ENCODE measurements at places on chromosomes 2 and 18.

- no peak for DNase-seq
These were observed 168.9 kb downstream of the ANTXR1 start for GRCh38 chr2:69181806-69182427.

DNA sequence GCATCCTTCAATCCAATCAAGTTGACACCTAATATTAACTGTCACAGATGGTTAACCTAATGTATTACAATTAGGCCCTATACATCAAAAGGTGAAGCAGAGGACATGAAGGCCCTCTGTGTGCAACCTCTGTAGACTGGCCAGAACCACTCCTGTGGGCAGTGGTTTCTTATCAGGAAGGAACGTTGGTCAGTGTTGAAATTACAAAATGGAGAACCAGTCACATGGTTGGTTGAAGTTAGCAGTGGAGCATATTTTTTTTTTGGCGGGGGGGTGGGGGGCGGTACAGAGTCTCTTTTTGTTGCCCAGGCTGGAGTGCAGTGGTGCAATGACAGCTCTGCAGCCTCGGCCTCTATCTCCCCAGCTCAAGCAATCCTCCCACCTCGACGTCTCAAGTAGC lies 19.8 kb downstream of the RNU2-63P start:
- no peak for DNase-seq

- no peak for DNase-seq
These were observed 1.4 kb upstream of the TEKT4 start for GRCh38 chr2:94869552-94870439.

- DNase-seq = no peak
These were observed 723.3 kb downstream of the TSN start for GRCh38 chr2:122478771-122479170.

DNA sequence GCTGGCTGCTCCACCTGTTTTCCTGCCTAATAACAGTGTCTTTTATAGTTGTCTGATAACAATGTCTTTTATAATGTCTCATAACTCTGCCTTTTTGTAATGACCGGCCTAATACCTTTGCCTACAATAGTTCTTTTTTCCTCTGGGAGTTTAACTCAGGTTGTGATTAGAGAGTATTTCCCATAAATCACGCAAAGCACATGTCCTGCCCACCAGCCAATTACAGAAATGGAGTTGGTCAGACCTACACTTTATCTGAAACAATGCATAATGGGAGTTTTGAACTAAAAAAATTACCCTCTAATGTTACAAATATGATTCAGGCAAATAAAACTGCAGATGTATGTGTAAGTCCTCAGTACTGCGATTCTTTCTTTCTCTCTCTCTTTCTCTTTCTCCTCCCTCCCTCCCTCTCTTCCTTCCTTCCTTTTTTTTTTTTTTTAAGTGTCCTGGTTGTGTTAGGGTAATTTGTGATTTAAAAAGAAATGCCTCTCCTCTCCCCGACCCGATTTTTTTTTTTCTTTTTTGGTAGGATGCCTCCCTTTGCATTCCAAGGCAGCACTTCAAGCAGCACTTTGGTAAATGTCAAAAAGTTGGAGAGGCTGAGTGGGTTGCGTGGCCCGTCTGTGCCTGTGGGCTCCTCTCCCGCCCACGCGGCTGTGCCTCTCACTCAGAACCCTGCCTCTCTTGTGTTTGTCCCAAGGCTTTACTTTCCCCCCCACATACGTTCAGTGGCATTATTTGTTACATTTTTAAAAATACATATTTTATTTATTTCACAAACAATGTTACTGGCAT lies 147.3 kb downstream of the AGAP1 start:
- DNase-seq = no peak

GRCh38 chr2:53188851-53189510 lies 578.6 kb upstream of the CHAC2 start:
- DNase-seq = no peak

DNA sequence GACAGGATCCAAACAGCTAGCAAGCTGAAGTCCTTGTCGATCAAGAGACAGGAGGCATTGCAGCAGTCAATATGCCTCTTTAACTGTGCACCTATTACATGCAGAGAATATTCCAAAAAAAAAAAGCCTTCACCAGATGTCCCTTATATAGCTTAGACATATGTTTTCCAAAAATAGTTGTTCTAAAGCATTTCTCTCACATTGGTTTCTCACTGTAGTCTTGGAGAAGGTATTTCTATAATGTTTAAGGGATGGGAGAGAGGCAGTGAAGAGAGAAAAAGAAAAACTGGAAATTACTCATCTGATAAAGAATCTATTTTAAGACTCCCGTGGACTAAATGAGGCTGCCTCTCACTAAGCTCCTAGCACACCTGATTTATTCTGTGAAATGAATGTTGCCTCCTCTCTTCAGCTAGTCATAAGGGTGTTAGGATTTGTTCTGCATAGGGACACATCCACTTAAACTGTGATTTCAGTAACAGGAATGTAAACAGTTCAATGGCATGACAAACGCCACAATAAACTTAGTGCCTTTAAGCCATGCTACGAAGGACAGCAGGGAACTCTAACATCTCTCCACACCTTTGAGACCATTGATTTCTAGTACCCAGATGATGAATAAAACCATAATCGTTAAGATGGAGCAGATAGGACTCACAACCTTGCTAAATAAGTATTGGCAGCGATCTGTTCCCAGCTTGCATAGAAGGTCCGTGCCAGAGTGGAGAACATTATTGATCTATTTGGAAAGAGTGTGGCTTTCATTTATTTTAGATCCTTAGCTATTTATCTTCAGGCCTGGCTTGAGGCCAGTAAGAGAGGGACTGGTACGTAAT lies 98.6 kb upstream of the NCK2 start:
- no peak for DNase-seq

- DNase-seq = no peak
These were observed 47.0 kb downstream of the CYP27C1 start for GRCh38 chr2:127173057-127173456.

DNA sequence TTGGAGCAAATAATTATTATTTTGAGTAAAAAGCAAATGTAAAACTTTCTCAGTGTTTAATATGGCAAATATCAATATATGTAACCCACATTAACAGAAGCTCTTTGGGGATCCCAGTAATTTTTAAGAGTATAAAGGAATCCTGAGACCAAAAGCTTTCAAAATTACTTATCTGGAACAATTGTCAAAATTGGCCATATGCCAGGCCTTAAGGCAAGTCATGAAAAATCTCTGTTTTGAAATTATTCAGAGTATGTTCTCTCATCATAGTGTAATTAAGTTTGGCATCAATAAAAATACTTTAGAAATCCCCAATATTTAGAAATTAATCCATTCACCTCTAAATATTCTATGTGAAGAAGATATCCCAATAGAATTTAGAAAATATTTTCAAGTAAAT lies 225.3 kb upstream of the ARL4C start:
- DNase-seq = no peak

DNA sequence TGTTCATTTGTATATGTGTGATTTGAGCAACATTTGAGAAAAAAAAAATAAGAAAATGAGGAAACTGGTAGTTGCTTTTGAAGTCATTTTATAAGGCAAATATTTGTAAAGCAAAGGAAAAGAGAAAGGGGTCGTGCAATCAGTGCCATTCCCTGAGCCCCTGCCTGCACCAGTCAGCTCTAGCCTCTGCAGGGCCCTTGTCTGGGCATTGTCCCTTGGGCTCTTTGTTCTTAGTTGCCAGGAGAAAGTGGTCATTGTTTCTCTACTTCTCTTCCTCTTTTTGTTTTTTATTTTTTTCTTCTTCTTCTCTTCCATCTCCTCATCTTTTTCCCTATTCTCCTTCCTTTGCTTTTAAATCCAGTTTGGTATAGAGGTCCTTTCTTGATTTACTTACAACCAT lies 175.3 kb upstream of the CREB1 start:
- DNase-seq = no peak

DNA sequence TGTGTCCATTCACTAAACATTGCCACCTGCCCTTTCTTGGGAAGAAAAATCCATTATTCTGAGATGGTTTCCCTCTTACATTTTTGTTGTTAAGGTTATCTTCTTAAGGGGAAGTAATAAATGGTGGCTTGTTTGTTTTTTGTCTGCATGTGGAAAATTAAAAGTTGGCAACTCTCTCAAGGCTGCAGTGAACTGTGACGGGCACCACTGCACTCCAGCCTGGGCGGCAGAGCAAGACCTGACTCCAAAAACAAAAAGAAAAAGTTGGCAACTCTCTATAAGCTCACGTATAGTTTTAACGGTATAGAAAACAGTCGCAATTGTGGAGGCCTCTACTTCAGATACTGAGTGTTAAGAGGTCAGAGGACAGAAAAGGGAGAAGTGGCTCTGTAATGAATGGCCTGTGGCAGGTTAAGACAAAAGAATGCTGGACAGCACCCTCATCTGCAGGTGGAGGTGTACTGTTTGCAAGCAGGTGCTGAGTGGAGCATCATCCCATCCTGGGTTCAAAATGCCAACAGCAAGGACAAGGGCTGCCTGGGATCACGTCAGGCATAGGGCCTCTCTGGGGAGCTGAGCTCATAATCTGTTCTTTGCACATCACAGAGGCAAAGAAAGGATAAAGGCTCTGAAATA lies 16.7 kb downstream of the L3MBTL4 start:
- DNase-seq = no peak

- DNase-seq = no peak
These were observed 1284.2 kb upstream of the PIK3C3 start for GRCh38 chr18:40670668-40671375.

GRCh38 chr18:46478796-46479195 lies 178.2 kb downstream of the LOXHD1 start:
- no peak for DNase-seq

DNA sequence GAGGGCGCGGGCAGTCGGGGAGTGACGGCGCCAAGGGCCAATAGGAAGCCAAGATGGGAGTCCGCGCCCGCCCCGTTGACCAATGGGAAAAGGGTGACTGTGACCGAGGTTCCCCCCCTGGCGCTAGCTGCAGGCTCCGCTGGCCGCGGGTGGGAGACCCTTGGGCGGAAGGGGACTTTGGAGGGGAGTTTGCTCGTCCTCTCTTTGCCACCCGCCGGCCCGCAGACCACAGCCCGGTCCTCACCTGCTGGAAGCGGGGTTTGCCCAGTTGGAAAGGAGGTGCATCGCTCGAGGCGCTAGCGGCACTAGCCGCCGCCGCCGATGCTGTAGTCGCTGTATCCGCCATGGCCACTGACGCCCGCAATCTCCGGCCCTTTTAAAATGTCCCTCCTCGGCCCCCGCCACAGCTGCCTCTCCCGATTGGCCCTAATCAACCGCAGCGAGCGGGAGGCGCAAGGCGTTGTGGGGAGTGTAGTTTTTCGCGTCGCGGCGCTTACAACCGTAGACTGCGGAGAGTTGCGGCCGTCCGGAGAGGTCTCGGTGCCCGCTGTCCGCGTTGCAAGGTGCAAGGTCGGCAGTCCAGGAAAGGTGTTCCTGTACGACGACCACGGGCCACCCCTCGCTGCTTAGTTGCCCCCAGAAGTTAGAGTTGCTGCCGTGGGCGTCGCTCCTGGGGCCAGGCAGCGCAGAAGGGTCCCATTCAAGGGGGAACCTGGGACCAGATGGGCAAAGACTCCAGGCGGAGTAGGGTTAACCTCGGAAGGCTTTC lies at the start of gene SFXN5:
TSS of gene SFXN5 (minus strand) at position 353 of the 769 bp plus-strand sequence. CDS start at position 346, 7 bp downstream.
- peak; percentile 99 for DNase-seq

GRCh38 chr2:1607236-1607920 lies 136.9 kb downstream of the PXDN start:
- DNase-seq = no peak

- DNase-seq = no peak
These were observed 3.5 kb downstream of the NOL10 start for GRCh38 chr2:10686176-10686730.

DNA sequence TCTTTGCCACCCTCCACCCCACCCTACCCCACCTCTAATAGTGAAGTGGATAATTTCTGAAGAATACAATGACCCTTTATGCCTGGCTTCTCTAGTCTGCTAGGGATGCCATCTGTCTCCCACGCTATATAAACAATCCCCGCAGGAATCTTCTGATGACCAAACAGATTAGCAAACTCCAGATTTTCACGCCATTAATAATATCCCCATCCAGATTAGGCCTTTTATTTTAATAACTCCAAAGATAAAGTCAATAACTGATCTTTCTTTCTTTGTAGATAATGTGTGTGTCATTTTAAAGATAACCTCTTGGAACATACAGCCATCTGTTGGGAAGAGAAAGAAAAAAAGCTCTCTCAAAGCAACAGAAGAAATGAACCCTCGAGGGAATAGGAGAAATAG lies 47.9 kb upstream of the CCDC150 start:
- DNase-seq = no peak

DNA sequence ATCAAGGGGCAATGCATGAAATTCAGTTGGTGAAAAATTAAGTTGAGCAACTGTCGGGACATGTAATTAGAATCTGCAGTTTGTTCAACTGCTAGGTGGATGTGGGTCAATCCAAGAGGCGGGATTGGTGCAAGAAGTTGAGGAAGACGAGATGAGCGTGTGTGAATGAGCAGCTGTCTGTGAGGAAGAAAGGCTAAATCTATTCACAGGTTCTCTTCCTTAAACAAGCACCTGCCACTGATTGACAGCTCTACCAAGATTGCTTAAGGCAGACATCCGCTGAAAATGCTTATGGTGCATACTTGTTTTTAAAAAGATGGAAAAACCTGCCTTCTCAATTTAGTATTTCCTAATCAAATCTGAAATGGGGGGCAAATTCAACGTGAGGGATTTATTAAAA lies 323.4 kb upstream of the THUMPD2 start:
- no peak for DNase-seq

Data from germinal center (tissue), 1 donor.